Stimulated activated CD8-positive, alpha-beta memory T cell treated with anti-CD3 and anti-CD28 coated beads, Interleukin-15, amount 100 ng/mL, for 4 hours (primary cell): ENCODE measurements at places on chromosomes 13 and 19.

DNA sequence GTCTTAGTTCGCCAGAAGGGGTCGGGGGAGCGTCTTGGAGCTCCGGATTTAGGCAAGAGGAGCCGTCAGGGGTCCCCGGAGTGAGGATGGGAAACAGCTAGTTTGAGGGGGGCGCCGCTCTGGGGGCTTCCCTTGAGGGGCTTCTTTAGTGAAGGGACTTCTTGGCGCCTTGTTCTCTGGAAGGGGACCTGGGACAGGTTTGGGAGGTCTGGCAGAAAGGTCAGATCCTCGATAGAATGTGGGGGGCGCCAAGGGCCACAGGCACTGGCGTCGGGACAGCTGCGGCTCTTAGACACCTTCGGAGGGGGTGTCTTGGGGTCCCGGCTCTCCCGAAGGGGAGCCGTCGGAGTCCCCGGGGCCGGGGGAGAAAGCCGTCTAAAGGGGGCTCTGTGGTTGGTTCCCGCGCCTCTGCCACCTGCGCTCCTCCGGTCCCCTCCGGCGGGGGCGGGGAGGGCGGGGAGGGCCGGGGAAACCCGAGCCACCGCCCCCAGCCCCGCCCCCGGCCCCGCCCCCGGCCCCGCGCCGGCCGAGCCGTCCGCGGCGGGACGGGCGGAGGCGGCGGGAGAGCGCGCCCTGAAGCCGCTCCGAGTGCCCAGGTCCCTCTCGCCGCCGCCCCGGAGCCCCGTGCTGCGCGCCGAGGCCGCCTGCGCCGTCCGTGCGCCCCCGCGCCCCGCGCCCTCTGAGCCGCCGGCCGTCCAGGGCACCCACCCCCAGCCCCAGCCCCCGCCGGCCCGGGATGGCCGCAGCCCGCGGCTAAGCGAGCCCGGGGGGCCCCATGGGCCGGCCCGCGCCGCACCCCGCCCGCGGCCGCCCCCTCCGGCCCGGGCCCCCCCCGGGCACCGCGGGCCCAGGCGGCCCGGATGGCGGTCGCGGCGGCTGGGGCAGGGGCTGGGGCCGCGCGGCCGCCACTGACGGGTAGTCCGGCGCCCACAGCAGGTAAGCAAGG, at the start of gene NRTN:
NRTN (plus strand) TSS at position 552 of the 946 bp plus-strand sequence. CDS start 19,099 bp downstream, outside the sequence.
- no peak for DNase-seq

GRCh38 chr19:33667141-33667650, 45.4 kb downstream of the CHST8 start:
- no peak for DNase-seq

GRCh38 chr19:36246006-36246481, 31.1 kb downstream of the ZNF146 start:
- no peak for DNase-seq

GRCh38 chr13:74158028-74158427, 23.8 kb upstream of the KLF12 start:
- DNase-seq, result no peak

DNA sequence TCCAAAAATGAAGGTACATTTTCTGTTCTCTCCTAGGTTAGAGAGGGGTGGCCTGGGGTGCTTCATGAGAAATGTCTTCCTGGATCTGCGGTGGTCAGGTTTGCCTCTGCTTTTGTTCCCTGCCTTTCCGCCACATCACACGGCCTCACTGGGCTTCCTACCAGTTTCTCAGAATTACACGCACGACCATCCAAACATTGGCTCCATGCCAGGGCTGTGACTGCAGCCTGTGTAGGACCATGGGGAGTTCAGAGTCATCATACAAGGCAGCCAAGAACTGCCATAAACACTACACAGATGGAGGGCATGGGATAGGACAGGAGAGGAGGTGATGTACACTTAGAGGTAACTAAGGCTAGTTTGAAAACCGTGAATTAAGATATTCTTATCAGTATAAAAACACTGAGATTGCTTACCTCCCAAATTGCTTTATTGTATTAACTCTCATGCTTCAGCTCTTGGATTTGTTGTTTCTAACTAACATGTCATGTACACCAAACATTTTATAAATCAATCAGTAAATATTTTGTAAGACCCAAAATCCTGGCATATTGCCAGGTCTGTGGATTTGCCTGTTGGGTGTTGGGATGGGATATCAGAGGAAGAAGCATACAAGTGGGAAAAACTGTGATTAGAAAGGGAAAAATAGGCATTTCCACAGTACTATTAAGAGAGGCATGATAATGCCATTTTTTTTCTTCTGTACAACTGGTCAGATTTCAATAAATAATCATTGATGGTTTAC, 45.2 kb downstream of the CDADC1 start:
- DNase-seq, result no peak

DNA sequence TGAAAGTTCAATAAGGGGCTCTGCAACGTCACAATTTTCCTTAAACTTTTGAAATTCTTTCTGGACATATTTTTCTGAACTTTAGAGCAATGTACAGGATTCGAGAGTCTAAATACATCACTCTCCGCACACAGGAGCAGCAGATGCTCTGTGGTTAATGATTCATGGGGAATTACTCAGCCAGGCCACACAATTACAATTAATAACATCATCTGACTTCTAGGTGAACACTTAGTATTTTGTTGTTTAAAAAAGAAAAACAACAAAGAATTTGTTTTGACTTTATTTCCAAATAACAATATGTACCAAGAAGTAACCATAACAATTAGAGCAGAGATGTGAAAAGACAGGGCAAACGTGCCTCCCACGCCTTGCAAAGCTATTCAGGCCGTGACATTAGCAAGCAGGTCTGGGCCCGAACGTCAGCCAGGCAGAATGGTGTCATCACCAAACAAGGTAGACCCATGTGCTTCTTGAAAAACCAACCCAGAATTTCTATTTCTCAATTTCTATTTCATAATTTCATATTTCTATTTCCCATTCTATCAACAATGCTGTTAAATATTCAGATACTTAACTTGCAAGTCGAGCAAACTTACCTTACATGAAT, 236.3 kb downstream of the COL4A1 start:
- no peak for DNase-seq

- no peak for DNase-seq
Measured at GRCh38 chr13:44989941-44990340, 603 bp downstream of the GPALPP1 start.

DNA sequence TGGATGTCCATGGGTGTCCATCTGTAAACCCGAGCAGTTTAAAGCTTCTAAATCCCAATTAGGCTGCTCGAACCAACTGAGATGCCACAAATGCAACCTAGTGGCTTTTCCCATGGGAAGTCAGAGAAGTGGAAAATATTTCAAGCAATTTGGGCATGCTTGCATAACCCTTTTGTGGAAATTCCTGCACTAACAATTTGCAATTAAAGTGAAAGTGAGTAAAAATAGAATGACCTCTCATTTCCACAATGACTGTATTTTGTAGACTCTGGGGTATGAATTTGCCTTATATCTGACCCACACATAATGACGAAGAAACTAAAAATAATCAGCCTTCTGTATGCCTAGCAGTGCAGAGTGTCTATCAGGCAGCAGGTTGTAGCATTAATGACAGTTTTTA, 91.8 kb upstream of the TSC22D1 start:
- no peak for DNase-seq

DNA sequence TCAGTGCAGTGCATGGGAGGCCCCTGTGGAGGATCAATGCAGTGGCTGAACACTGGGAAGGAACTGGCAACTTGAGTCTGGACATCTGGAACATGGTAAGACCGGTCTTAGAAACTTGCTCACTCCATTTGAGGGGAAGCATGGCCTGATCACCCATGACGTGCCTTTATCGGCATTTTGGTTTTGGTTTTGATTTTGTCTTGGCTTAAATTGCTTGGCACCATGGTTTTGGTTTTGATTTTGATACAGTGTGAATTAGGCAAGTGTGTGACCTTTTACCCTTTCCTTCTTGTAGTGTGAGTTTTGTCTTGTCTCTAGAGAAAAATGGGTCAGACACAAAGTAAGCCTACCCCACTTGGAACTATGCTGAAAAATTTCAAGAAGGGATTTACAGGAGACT, 77.3 kb downstream of the ZNF486 start:
- no peak for DNase-seq

DNA sequence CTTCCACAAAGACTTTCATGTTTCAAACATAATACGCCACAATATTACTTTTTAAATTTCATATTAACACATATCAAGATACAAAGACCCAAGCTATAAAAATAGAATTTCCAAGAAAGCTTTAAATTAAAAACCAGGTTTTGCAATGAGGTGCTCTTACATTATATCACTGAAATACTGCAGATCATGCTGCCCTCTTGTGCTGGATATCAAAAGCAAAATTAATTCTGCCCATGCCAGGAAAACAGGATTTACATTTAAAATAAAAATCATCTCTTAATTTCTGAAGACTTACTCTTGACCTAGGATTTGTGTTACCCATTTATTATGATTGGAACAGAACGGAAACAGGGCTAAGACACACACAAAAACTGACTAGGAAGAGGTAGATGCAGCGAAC, 145.0 kb downstream of the ABCC4 start:
- no peak for DNase-seq

DNA sequence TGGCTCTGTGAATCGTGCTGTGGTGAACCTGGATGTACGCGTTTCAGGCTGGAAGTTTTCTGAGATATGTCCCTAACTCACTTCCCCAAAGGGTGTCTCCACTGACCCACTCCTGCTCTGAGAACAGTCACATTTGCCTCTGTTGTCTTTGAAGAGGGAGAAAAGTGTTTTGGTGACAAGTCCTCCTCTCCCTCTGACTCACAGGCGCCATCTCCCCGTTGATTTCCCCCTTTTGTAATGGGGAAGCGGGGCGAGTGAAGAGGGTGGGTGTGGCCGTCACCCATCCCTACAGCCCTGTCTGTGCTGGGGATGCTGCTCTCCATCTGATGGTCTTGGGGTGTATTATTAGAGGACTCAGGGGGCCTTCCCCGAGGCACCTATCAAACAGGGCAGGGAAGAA, 9.6 kb downstream of the APC2 start:
- DNase-seq, result no peak

- DNase-seq, result no peak
Measured at GRCh38 chr13:113422807-113423519, 30.3 kb downstream of the ADPRHL1 start.

DNA sequence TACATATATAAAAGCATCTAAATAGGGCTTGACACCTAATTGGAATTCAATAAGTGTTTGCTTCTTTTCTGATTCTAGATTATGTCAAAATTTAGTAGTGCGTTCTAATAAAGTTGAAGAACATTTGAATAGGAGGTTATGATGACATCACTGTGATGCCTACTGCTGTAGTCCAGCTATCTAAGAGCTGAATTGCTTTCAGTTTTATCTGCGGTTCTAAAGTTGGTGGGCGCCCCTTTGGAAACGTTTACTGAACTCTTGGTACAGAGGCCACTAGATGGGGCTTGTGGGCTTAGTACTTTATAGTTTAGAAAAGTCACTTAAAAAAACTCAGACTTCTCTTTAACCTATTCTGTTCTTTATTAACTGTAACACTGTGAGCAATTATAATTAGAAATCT, 776.9 kb downstream of the GPC5 start:
- DNase-seq, result no peak

GRCh38 chr13:33550885-33551284, 265.3 kb upstream of the STARD13 start:
- DNase-seq, result no peak

DNA sequence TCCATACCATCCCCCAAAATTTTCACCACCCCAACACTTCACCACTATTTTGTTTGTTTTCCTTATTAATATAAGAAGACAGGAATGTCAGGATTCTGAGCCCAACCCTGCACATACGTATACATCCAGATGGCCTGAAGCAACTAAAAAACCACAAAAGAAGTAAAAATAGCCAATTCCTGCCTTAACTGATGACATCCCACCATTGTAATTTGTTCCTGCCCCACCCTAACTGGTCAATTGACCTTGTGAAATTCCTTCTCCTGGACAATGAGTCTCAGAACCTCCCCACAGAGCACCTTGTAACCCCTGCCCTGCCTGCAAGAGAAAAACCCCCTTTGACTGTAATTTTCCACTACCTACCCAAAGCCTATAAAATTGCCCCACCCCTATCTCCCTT, 132.5 kb downstream of the ZNF675 start:
- no peak for DNase-seq

- no peak for DNase-seq
Measured at GRCh38 chr19:42115705-42116104, 16.5 kb downstream of the POU2F2 start.

GRCh38 chr19:19381007-19381926, 24.2 kb upstream of the GATAD2A start:
- DNase-seq, result no peak

GRCh38 chr19:48826606-48827020, 9.7 kb downstream of the HSD17B14 start:
- no peak for DNase-seq

- peak; percentile 21 for DNase-seq
Measured at GRCh38 chr19:38049105-38049649, 142.2 kb downstream of the SIPA1L3 start.

DNA sequence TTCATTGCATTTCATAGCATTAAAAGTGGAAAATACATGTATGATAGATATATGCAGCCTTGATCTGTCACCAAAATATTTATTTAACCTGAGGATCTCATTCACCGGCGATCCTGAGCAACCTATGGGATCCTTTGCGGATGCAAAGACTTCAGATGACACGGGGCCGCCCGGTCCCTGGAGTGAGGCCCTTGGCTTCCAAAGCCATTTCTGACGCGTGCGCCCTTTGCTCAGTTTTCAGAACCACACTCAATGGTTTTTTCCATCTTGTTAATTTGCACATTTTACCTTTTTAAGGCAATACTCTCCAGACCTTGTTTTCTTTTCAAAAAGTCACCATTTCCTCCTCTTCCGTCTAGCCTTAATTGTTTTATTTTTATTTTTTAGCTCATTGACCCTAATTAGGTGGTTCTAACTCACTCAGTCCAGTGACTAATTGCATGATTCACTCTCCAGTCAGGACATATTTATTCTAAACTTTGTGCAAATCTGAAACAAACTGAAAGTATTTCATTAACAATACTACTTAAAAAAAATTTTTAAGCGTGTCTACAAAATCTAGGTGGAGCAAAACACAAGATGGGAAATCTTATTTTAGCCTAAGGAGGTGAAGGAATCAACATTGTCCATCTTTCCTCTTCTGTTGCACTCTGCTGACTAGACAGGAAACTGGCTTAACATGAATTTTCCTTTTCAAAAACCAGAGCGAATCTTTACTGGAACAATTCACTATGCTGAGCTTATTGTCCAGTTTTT, 47.9 kb downstream of the COL4A1 start:
- no peak for DNase-seq

DNA sequence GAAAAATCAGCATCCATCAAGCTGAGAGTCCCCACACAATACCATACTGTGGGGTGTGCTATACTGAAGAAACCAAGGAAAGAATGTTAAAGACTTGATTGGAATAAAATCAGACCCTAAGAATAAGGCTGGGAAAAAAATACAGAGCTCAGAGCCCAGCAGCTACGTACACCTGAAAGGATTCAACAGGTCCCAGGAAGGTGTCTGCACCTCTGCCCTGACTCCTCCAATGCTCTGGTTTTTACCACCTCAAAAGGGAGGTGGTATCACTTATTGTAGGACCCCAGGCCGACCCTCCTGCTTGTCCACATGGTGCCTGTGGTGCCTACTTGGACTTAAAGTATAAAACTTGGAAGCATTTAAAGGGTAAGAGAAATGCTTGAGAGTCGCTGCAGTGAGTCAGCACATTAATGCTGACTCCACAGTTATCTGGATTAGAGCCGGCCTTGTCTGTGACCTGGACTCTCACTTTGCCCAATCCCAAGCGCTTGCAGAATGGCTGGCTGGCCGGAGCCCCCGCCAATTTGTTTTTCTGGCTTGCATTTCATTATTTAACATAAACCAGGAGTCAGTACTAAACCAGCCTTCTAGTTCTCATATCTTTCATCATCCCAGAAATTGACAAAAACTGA, 110.1 kb downstream of the FGF14 start:
- DNase-seq, result no peak

GRCh38 chr13:105446197-105446596, 1089.3 kb downstream of the EFNB2 start:
- DNase-seq, result no peak

GRCh38 chr19:32130332-32130731, 215.1 kb upstream of the ZNF507 start:
- no peak for DNase-seq
